Stimulated activated CD8-positive, alpha-beta memory T cell treated with anti-CD3 and anti-CD28 coated beads, Interleukin-4, amount 100 ng/mL, for 1 hour (primary cell): ENCODE measurements at places on chromosomes 3 and 15.

- DNase-seq = no peak
Measured at GRCh38 chr15:35090104-35090807, 5.2 kb upstream of the NANOGP8 start.

DNA sequence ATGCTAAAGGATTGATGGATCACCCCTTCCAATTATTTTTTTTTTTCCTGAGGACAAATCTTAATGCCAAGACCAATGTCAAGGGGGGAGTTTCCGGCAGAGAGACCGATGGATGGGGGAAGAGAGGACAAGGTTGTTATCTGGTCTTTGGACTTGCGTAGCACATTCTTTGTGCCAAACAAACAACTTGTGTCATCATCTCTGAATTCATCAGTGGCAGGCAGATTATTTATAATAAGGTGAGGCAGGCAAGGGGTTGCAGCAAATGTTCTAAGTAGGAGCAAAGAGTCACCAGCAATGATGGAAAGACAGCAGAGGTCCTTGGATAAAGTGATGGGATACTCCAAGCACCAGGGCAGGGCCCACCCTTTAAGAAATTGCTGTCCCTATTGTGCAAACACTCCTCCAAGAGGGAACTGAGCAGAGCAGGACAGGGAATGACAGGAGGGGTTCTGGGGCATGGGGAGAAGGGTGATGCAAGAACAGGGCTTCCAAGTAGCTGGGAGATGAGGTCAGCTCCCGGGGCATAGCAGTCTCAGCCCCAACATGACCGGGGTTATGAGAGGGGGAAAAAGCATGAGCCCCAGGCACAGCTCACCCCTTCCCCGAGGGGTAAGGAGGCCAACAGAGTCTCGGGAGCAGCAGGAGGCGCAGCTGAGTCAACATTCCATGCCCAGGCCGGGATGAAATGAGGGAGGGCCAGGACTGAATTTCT, 57.4 kb downstream of the ANXA2 start:
- DNase-seq = no peak

DNA sequence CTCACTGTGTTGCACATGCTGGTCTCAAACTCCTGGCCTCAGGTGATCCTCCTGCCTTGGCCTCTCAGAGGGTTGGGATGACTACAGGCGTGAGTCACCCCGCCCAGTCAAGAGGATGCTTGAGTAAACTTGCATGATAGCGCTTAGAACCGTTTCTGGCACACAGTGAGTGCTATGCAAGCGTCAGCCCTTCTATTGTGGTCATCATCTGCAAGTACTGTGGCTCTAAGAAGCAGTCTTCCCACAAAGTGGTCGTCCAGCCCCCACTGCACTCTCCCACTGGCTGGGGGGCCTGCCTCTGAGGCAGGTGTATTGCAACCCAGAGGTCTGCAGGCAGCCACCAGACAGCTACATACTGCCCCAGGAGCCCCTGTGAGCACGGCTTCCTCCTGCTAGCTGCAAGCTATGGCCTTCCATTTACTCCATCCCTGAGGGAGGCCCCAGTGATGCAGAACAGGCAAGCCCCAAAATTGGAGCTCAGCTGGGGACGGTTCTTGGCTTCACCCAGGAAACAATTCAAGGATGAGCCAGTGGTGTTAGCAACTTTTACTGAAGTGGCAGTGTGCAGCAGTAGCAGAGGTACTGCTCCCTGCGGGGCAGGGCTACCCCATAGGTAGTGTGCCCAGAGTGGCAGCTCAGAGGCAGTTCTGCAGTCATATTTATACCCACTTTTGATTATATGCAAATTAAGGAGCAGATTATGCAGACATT, 95.4 kb downstream of the LSM3 start:
- no peak for DNase-seq

DNA sequence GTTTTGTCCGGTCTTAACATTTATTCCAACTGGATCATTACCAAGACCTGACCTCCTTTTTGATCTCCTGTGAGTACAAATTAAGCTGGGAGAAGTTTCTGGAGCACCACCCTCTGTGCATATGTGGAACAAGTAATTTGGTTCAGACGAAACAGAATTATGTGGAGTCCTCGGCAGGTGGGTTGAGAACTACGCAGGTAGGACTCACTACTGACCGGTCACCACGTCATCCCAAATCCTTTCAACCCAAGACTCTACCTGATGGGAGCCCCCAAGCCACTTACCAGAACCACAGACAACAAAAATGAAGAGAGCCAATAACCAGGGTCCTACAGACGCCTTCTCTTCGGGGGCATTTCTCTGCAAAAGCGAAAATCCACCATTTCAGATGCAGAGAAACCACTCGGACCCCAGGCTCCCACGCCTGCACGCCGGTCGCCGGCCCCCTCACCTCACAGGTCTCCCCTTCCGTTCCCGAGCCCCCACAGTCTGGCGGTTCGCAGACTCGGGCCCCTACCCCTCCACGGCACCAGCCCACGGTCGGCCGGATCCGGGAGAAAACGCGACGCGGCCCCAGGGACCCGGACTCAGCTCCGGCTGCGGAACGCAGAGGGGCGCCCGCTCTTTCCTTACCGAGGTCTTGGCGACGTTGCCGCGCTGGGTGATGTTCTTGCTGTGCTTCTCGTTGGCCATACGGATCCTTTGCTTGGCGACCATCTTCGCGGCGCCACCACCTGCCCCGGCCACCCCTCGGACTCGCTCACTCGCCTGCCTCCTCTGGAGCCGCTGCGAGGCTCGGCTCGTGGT, 674 bp downstream of the SERP1 start:
- DNase-seq = peak; percentile 15

GRCh38 chr3:112894258-112894657, 47.6 kb upstream of the CD200R1L start:
- no peak for DNase-seq

- DNase-seq = no peak
Measured at GRCh38 chr3:150875548-150875947, 29.7 kb downstream of the MINDY4B start.

- DNase-seq = no peak
Measured at GRCh38 chr3:187430576-187430975, 62.4 kb downstream of the RTP4 start.

GRCh38 chr3:159148466-159148865, 346.6 kb downstream of the MFSD1 start:
- no peak for DNase-seq

- no peak for DNase-seq
Measured at GRCh38 chr3:52181543-52181942, 16.4 kb upstream of the ALAS1 start.

- DNase-seq = no peak
Measured at GRCh38 chr15:98551936-98552562, 96.3 kb upstream of the IGF1R start.

DNA sequence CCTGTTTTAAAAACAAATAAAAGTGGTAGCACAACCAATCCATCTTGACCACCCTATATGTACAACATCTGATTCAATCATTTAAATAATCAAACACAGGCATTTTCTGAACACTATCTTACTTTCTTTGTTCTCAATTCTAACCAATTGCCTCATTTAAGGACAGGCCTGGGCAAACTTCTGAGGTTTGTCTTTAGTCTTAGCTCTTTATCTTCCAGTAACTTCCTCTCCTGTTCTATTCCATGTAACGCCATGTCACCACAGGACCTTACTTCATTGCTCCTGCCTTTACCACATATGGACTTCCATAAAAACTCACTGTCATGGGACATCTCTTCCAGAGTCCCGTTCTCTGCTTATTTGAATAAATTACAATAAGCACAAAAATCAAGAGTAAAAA, 14.9 kb downstream of the HDGFL3 start:
- no peak for DNase-seq

DNA sequence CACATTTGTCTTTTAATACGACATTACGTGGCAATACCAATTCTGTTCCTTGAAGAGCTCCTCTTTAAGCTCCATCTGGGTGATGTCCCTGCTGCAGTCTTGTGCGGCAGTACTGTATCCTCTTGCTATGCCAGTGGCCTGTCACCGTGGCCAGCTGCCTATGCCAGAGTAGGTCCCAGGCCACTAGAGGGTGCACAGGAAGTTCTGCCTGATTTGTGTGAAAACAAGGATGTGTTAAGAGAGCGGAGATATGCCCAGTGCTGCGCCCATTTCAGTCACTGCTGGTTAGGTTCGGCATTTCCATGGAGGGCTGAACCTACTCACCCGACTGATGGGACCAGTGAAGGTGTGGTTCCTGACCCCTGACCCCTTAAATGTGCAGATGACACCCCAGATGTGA, 25.2 kb downstream of the NIPA1 start:
- no peak for DNase-seq

DNA sequence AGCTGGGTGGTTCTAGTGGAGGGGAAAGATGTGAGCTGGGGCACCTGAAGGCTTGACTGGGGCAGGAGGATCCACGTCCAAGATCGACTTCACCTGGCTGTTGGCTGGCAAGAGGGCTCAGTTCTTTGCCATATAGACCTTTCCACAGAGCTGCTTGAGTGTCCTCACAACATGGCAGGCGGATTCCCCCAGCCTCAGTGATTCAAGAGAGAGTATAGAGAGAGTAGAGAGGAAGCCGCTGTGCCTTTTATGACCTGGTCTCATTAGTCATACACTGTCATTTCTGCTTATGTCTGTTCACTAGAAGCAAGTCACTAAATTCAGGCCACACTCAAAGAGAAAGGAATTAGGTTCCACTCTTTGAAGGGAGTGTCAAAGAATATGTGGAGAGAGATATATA, 101.6 kb downstream of the APBA2 start:
- DNase-seq = no peak

GRCh38 chr3:172370419-172370818, 77.8 kb downstream of the GHSR start:
- DNase-seq = no peak

DNA sequence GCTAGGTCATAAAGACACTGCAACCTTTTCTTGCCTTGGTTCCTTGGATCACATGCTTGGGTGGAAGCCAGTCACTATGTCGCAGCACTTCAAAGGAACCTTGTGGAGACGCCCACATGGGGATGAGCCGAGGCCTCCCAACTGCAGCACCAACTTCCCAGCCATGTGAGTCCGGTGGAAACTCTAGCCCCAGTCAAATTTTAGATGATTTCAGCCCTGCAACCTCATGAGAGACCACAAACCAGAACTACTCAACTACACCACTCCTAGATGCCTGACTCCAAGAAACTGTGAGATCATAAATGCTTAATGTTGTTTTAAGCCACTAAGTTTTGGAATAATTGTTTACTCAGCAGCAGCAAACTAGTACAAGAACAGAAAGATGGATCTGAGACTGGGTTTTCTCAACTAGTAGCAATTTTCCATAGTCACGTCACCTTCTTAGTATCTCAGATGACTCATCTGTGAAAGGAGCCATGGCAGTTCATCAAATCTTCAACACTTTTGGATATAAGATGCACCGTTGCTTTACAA, 86.5 kb downstream of the MB21D2 start:
- DNase-seq = no peak

GRCh38 chr3:140298569-140299070, 363.6 kb downstream of the CLSTN2 start:
- DNase-seq = no peak

DNA sequence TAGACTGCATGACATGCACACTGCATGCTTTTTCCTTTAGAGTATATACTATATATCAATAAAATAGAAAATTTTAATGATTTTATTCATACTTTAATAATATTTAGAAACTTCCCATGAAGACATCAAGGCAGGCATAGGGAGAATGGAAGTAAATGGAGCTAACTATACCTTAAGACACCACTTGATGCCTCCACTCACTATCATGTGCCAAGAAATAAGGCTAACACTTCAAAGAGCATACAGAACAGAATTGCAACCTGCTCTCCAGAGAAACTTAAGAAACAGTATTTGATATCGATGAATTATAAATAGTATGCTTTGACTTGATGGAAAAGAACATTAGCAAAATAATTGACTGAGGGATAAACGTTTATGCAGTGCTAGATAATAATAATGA, 192.6 kb upstream of the MBNL1 start:
- no peak for DNase-seq

DNA sequence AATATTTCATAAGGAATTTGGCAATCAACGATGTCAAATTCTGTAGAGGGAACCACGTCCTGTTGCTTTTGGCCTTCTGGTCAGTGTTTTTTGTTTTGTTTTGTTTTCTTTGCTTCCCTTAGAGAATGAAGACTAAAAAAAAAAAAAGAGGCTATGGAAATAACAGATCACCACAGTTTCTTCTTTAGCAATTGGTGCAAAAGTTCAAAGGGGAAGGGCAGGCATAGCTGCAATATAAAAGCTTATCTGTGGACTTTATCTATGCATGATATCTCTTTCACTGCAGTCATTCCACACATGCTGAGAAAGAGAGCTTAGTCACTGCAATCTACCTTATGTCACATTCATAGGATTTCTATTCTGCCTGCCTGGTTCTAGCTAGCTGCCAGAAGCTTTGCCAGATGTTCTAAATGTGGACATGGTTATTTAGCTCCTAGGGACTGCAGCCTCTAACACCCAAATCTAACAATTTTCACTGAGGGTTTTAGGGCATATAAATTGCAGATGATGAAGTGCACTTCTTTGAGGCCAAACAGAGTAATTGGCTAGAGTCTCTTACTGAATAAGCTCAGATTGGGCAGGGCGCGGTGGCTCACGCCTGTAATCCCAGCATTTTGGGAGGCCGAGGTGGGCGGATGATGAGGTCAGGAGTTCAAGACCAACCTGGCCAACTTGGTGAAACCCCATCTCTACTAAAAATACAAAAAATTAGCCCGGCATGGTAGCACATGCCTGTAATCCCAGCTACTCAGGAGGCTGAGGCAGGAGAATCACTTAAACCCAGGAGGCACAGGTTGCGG, 637.2 kb downstream of the NTRK3 start:
- no peak for DNase-seq

GRCh38 chr15:83322061-83322460, 37.6 kb upstream of the BNC1 start:
- DNase-seq = no peak

DNA sequence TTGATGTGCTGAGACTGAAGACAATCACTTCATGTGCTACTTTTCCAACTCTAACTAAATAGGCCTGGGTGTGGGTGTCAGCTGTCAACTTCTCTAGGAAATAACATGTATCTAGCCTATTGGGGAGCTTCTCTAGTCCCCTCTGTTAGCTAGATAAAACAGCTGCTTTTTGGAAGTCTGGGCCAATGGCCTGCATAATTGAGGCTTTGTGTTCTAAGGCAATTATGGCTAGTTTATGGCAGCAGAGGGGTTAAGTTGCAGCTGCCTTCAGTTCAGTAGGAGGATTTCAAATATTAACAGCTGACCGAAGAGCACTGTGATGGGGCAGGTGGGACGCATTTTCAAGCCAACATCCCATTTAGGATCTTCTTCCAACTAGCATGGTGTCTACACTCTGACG, 6.4 kb downstream of the COL8A1 start:
- DNase-seq = no peak

GRCh38 chr3:166829896-166830295, 550.2 kb downstream of the ZBBX start:
- no peak for DNase-seq
